ENCODE measurements at places on chromosomes 11 and 22.

DNA sequence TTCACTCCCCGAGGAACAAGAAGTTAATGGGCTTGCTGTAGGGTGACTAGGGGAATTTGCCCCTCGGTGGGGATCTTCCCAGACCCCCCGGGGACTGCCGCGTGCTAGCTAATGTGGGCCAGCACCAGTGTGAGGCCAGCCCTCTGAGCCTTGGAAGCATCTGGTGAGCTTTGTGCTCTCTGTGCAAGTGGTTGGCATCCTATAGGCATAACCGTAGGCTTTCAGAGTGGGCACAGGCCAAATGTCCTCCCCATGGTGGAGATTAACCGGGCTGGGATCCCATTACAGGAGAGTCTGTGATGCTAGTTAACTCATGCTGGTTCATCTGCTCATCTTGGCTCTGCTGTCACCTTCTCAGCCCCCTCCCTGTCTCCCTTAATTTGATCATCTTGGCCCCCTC lies 125.7 kb downstream of the TRIM29 start:
- DNase-seq: no peak

- DNase-seq: no peak
Measured at GRCh38 chr11:30313580-30313979, 9.3 kb upstream of the ARL14EP start.

- no peak for DNase-seq
Measured at GRCh38 chr11:47453365-47453764, 4.4 kb upstream of the RAPSN start.

DNA sequence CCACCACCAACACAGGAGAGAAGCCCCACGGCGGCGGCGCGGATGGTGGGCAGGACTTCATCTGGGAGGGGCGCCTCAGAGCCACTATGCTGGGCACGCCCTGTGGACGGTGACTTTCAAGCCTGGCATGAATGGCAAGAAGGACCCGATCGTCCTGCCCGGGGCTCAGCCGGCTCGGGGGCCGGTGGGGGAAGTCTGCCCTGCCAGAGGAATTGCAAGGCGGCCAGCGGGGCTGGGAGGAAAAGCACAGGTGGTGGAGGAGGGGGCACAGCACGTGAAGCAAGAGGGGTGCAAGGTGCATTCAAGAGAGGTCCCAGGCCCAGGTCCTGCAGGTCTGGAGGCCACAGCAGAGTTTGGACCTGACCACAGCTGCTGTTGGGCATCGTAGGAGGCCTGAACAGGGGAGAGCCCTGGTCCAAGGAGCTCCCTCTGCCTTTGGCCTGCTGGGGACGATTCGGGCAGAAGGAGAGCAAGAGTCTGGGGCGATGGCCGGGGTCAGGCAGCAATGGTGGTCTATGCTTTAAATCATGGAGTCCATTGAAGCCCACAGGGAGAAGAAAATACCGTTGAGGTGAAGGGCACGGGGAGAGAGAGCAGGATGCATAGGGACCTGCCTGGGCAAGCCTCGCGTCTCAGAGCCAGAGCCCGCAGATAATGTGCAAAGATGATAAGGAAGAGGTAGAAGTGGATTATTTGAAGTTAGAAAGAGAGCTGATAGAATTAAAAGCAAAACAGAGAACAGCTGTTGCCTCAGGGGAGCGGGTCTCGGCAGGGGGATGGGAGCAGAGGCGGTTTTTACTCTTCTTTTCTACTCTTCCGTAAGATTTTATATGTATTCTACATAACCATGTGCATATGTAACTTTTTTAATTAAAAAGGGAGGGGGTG lies 82.6 kb upstream of the SHISAL1 start:
- DNase-seq: no peak

- DNase-seq: no peak
Measured at GRCh38 chr11:77080643-77081210, 14.0 kb downstream of the CAPN5 start.

DNA sequence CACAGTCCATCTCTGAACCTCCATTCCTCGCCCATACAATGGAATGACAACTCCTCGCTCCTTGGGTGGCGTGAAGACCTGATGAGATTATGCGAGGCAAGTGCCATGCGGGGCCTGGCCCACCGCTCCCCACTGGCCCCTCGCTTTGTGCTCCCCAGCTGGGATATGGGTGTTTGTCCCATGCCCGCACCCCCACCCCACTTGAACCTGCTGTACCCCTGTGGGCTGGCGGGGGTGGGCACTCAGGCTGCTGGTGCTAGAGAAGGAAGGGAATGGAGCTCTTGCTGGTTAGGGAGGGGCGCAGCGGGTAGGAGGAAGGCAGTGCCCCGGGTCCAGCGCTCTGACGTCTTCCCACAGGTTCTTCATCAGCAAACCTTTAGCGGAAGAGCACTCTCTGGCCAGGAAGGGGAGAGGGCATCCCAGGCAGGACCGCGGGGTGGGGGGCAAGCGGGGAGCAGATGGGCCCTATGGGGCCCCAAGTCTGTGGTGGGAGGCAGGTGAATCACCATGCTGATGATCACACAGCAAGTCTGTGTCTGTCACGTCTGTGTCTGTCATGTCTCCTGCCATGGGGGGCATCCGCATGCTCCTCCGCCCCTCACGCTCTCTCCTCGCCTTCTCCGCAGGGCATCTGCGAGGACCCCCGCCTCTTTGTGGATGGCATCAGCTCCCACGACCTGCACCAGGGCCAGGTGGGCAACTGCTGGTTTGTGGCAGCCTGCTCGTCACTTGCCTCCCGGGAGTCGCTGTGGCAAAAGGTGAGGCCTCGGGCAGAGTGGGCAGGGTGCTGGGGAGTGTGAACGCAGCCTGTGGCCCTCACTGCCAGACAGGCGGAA lies 9.4 kb upstream of the OMP start:
- no peak for DNase-seq

DNA sequence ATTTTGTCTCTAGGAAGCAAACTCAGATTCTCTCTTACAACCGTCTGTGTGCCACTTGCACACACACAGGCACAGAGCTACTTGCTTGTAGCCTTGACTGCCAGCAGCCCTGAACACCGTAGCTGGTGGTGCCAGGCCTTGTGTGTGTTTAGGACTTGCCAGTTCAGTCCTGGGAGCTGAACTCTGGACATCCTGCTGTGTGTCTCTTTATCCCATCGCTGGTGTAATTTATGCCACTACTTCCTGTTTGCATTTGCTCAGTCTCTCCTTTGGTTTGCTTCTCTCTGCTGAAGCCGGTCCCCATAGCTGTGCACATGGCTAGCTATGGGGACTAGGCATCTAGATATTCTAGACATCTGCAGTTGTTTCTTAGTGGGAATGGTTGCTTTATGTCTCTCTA lies 24.0 kb downstream of the MARK2 start:
- no peak for DNase-seq

DNA sequence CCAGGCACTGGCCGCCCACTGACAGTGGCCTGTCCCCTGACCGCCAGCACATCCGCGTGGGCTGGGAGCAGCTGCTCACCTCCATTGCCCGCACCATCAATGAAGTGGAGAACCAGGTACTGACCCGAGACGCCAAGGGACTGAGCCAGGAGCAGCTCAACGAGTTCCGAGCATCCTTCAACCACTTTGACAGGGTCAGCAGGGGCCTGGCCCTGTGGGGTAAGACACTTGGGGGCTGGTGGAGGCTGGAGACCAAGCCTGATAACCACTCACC lies 6.5 kb downstream of the CTSF start:
- DNase-seq: no peak

DNA sequence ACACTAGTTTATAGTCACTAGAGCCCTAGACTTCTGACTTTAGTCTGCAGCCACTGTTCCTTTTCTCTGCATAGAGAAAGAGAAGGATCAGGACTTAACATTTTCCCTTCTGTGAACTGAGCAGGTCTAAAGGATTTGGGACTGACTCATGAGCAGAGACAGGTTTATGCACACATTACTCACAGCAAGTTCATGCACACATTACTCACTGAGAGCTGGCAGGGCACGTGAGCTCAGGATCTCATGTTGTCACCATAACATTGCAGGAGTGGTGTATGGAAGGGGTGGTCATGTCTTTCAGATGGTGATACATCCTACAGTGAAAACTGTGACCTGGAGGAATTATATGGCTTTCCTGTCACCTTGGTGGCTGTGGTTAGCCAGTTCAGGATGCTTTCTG lies 56.4 kb downstream of the CEP164 start:
- no peak for DNase-seq

- DNase-seq: no peak
Measured at GRCh38 chr11:67463680-67464410, 5.2 kb downstream of the TMEM134 start.

DNA sequence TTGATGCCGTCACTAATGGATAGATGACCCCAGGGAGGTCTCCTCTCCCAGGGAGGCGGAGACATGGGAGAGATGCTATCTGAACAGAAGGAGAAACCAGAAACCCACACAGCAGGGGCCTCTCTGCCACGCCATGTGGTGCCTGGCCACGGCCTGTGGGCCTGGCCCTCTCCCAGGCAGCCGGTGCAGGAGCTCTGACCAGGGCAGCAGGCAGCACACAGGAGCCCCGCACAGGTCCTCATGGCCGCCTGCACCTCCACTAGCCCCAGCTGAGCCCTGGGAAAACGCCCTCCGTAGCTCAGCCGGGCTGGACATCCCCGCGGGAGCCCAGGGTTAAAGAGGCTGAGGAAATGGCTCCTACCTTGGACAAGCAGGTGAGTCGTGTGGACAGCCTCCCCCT lies 19.8 kb downstream of the IGSF9B start:
- DNase-seq: no peak

DNA sequence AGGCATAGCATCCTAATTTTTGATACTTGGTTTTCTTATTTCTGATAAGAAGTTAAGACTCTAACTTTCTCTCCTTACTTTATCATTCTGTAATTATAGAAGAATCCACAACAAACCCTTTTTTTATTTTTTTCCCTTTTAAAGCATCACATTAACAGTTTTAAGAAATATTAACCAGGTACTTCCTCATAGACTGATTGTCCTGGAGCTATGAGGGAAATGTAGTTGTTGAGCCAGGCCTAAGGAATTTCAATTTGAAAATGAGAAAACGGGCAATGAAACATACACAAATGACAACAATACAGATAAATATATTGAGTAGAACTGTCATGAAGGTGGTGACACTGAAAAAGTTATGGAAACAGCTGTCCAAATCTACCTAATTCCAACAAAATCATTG lies 569.0 kb downstream of the KCNA4 start:
- DNase-seq: no peak

DNA sequence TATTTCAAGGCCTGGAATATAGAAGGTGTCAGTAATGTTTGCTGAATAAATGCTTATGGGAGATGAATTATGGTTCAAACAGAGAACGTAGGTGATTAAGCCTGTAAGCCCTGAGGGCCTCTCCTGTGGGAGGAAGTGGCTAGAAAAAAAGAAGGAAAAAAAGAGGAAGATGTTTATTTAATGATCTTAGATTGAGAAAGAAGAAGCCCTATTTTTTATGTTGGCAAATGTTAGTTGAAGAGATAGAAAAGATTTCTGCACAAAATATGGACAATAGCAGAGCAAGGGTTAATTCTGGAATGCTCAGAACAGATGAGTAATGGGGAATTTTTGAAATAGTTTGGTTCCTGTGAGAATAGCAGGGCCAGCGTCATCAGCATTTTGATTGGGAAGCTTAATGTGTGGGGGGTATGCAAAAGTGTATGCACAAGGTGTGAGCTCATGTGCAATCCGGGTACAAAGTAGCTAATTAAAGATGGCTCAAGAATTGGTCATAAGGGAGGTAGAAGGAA lies 95.7 kb downstream of the TEAD1 start:
- no peak for DNase-seq
